ENCODE measurements at places on chromosomes 16 and 17.

GRCh38 chr17:17028059-17028877, 14.0 kb upstream of the MPRIP start:
- DNase-seq: peak; percentile 97

- peak; percentile 59 for DNase-seq
Measured at GRCh38 chr17:37527249-37527851, 37.7 kb downstream of the DUSP14 start.

- no peak for DNase-seq
Measured at GRCh38 chr17:56640116-56640515, 46.6 kb downstream of the NOG start.

DNA sequence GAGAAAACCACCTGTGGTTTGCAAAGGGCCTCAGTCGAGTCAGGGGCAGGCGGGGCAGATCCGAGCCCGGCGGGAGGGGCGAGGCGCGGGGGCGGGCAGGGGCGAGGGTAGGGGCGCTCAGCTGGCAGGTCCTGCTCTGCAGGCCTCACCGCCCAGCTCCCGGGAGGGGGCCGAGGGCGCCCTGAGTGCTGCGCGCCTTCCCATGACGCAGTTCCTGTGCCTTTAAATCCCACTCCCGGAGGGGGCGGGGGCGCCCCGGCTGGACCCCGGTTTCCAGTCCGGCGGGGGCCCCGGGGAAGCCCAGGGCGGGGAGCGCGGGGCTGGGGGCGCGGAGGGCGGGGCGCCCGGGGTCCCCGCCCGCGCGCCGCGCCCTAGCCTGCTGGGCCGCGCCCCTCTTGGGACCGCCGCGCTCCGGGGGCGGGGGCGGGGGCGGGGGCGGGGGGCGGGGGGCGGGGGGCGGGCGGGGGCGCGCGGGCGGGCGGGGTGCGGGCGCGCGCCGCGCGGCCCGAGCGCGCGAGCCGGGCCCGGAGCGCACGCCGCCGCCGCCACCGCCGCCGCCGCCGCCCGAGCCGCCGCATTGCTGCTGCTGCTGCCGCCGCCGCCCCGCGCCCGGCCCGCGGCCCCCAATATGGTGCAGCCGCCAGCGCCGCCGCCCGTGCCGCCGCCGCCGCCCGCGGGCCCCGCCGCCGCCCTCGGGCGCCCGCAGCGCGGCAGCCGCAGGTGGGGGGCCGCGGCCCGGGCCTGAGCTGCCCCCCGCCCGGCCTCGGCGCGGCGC, at the start of gene JPH3:
JPH3 (plus strand) TSS at position 508 of the 775 bp plus-strand sequence. CDS start 639 bp downstream, outside the sequence.
- DNase-seq: no peak

DNA sequence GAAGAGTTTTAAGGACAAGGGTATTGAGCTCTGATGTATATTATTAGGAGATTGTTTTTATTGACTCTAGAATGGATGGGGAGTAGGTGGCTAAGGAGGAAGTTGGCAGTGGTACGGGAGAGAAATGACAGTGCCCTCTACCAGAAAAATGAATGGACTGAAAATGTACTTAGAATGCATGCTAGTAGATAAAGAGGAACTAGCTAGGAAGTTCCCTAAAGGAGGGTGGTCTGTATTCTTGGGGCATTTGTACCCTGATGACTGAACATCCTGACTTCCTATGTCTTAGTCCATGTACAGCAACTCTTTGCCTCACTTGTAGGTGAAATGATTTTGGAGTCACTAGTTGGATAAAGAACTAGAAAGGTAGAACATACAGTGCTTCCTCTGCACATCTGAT, 581.5 kb upstream of the RBFOX1 start:
- DNase-seq: no peak

GRCh38 chr16:75254359-75254837, 3.0 kb upstream of the BCAR1 start:
- peak; percentile 92 for DNase-seq

GRCh38 chr16:74829637-74830036, 55.0 kb upstream of the FA2H start:
- DNase-seq: no peak

GRCh38 chr16:59552164-59552563, 818.0 kb upstream of the GOT2 start:
- DNase-seq: no peak

DNA sequence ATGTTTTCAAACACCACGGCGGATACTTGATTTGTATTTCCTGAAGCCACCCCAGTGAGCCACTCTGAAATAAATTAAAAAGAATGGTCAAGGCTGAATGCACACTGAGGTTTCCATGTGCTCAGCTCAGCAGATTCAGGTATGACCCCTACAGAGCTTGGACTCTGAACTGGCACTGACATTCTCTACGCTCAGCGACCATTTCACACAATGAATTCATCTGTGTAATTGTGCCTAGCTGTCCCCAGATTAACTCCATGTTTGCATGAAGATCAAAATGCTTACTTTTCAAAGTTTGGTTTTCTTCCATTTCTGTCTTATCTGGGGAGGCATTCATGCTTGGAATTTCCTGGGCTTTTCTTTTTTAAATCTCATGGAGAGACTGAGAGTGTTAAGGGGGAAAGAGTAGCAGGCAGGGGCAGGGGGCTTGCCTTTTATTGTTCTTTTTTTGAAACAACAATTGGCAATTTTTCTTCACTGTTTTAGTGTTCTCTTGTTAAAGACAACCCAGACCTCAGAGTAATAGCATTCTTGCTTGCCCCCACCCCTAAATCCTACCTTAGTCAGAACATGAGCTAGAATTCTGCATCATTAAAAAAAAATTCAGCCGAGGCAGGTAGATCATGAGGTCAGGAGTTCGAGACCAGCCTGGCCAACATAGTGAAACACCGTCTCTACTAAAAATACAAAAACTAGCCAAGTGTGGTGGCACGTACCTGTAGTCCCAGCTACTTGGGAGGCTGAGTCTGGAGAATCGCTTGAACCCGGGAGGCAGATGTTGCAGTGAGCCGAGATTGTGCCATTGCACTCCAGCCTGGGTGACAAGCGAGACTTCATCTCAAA, 85.5 kb upstream of the HNF1B start:
- DNase-seq: peak; percentile 86

- DNase-seq: no peak
Measured at GRCh38 chr17:9814337-9814945, 7.4 kb downstream of the GSG1L2 start.

DNA sequence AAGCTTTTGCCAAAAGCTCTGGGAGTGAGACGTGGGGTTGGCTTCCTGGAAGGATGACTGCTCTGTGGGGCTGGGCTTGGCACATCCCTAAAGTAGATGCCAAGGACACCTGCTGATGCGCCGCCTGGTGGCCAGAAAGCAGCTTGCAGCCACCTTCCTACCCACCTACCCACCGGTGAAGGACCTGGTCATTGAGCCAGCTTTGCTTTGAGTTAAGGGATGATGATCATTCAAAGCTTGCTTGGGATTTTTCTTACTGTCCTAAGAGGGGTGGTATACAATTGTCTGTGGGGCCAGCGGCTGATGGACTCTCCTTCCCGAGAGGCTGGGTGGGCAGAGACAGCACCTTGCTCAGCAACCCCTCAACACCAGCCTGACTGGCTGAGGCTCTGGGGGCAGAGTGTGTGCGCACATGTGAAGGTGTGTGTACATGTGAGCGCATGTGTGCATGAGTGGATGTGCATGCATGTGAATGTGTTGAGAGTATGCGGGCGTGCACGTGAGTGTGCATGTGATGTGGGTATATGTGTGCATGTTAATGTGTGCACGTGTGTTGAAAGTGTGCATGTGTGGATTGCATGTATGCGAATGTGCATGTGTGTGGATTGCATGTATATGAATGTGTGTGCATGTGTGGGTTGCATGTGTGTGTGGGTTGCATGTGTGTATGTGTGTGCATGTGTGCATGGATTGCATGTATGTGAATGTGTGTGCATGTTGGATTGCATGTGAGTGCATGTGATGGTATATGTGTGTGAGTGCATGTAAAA, 18.6 kb downstream of the C1QTNF1 start:
- DNase-seq: no peak

- DNase-seq: no peak
Measured at GRCh38 chr17:68707031-68707430, 105.9 kb upstream of the FAM20A start.

DNA sequence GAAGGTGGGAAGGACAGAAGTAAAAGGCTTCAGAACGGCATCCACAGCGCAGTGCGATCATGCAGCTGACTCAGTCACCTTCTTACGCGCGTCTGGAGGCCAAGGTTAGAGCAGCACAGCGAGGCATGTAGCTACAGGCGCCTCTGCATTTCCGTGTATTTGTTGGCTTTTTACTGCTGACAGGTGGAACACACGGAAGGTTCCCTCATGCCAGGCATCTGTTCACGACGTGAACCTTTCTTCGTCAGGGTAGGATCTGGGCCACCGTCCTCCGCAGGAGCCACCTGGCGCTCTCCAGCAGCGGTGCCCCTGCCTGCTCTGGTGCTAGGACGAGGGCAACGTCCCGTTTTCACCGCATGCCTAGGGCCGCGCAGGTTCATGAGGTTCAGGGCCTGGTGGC, 15.3 kb downstream of the TMEM204 start:
- no peak for DNase-seq

- DNase-seq: no peak
Measured at GRCh38 chr16:2710711-2711231, 9.3 kb downstream of the PRSS27 start.

DNA sequence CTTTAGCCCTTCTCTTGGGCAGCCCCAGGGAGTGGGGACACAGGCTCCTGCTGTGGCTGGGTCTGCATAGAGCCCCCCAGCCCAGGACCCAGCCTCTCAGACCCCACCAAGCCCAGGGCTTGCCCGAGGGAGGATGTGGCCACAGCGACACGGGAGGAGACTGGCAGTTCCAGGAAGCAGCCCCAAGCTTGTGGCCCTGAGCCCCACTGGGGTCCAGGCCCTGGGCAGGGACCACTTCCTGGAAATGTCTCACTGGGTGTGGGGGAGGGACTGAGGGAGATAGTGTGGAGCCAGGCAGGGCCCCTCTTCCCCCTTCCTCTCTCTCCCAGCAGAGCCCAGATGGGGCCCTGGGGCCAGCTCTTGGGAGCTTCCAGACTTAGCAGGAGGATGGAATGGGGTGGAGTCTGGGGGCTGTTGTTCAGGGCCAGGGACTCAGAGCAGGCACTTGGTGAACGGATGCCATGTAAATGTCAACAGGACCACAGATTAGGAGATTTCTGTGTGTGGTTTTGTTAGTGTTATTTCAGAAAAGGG, 35.3 kb downstream of the ADGRG5 start:
- no peak for DNase-seq

- no peak for DNase-seq
Measured at GRCh38 chr16:31344712-31345111, 10.3 kb upstream of the ITGAX start.

DNA sequence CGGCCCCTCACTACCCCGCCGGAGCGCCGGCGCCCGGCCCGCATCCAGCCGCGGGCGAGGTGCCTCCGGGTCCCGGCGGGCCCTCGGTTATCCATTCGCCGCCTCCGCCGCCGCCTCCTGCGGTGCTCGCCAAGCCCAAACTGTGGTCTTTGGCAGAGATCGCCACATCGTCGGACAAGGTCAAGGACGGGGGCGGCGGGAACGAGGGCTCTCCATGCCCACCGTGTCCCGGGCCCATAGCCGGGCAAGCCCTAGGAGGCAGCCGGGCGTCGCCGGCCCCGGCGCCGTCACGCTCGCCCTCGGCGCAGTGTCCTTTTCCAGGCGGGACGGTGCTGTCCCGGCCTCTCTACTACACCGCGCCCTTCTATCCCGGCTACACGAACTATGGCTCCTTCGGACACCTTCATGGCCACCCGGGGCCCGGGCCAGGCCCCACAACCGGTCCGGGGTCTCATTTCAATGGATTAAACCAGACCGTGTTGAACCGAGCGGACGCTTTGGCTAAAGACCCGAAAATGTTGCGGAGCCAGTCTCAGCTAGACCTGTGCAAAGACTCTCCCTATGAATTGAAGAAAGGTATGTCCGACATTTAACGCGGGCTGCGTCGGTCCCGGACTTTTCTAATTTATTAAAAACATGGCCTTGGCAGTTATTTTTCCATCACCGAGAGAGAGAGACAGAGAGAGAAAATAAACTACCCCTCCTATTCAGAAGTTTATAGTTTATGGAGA, 2.8 kb downstream of the IRX5 start:
- peak; percentile 42 for DNase-seq

DNA sequence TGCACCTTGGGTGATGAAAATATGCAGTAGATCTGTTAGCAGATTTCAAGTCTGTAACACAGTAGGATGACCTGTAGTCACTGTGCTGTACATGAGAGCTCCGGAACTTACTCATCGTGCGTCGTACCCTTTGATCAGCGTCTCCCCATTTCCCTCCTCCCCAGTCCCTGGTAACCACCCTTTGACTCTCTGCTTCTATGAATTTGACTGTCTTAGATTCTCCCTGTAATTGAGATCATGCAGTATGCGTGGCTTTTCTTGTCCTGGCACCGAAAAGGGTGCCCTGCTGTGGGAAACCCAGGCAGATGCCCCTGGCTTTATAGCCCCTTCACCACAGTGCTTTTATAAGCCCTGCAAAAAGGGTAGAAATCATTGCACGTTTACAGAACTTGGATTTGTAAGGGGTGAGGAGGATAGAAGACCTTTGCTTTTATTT, 20.5 kb downstream of the CLEC16A start:
- no peak for DNase-seq

DNA sequence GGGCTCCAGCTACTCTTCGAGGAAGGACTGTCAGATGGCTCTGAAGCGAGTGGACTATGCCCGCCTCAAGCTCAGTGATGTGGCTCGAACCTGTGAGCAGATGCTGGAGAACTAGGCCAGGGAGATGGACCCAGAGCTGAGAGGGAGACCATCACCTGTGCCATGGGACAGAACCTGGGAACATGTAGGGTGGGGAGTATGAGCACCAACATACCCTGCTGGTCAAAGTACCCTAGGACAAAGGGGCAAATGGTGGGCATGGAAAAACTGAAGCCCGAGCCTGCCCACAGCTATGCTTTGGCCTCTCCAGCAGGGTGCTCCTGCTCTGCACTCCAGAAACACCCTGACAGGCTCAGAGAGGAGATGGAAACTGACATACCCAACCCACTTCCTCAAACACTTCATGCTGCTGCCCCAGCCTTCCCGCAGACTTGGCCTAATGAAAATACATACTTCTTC, 1.9 kb downstream of the MED11 start:
- no peak for DNase-seq

- no peak for DNase-seq
Measured at GRCh38 chr17:29154516-29155226, 25.5 kb downstream of the MYO18A start.
